ENCODE measurements at places on chromosomes 2 and 18.

GRCh38 chr2:153635494-153635893, 156.9 kb upstream of the RPRM start:
- no peak for DNase-seq

DNA sequence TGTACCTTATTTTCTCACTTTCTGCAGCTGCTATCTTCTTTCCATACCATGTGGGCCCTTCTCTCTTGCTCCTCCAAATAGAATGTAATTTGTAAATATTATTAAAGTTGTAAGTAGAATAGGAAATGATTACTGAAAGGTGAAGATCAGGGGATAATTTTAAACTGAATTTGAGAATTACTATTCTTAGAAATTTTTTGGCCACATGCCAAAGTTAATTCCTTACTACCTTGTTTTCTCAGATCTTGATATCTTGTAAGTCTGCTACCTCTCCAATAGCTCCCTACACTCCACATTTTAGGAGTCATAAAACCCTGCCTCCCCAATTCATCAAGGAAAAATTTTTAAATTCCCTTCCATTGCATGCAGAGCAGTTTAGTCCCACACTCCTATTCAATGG, 442.7 kb downstream of the SATB2 start:
- DNase-seq, result no peak

DNA sequence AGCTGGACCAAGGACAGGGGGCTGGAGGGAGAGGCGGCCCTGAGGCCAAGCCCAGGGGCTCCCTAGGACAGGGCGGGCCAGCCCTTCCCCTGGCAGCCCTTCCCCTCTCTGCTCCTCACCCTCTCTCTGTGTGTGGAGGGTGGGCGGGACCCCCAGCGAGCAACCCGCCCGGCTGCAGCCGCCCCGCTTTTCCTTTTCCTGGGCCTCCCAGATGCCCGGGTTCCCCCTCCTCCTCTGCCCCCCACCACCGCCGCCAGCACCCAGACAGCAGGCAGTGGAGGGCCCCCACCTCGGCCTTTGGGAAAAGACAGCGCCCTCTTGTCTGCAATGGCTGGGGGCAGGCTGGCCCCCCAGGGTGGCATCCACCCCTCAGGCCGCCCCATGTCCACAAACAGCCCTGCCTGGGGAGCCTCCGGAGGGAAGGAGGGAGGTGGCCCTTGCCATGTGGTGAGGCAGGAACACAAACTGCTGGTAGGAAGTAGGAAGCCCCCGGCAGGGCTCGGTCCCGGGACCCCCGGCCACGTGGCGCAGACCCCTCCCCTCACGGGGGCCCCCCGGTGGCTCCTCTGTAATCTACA, 135.1 kb upstream of the CTDP1 start:
- DNase-seq, result no peak

DNA sequence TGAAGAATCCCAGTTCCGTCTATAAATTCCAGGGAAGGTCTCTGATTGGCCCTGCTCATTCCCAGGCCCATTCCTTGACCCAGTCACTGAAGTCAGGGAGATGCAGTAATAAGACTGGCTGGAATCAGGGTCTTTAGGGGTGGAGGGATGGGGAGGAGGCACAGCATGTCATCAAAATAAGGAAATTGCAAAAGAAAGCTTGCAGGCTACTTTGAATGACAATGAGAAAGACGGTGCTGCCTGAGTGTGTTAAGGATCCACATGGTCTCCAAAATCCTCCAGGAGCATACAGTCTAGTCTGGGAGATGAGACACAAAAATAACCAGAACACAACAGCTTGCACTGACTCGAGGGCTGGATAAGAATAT, 2.0 kb upstream of the DES start:
- no peak for DNase-seq

DNA sequence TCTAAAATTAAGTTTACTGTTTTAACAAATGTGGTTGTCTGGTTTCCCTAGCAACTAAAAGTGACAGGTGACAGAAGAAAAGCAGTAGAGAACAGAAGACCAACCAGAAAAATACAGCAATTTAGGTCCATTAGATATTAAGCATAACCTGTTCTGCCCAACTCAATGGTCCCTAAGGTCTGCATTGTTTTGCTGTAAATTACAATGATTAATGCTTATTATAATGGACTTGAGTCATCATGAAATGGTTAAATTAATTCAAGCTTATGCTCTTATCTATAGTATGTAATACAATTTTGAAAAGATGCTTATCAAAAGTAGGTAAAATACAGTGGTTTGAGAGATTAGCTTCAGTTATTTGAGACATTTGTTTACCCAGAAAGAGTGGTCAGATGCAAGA, 378.0 kb downstream of the GRB14 start:
- no peak for DNase-seq

DNA sequence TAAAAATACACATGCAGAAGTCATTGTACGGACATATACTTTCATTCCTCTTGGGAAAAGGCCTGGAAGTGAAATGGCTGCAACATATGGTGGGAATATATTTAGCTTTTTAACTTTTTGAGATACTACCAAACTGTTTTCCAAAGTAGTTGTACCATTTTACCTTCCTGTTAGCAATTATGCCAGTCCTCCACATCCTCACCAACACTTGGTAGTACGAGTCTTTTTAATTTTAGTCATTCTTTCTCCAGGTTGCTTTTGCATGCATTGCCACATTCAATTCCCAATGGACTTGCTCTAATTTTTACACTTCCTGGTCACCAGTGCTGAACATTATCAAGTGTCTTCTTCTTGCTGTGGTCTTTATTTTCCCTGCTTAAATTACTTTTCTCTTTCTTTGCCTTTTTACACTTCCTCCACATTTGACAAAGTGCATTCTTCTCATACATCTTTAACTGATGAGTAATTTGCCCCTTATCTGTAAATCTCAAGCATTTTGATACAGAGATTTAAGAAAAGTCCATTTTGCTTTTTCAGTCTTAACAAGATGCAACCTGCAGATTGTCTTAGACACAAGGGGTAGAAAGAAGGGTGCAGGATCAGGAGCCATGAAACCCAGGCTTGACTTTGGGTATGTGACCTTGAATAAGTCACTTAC, 14.5 kb downstream of the VIT start:
- no peak for DNase-seq

GRCh38 chr2:222731201-222731621, 59.8 kb downstream of the MOGAT1 start:
- DNase-seq, result no peak

DNA sequence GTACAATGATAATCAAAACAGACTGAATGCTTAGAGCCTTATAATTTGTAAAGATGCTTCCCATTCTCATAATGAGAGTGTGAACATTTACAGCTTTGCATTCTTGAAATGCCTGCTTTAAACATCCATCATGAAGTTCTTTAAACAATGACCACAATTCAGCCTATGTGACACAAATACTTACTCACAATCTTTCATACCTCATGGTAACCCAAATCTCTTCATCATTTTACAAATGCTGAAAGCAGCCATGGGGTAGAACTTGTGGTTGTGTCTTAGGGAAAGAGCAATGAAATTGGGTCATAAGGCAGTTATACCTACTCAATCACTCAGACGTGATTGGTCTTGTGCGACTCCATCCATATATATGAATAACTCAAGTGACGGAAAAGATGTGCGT, 140.7 kb downstream of the RND3 start:
- DNase-seq, result no peak

DNA sequence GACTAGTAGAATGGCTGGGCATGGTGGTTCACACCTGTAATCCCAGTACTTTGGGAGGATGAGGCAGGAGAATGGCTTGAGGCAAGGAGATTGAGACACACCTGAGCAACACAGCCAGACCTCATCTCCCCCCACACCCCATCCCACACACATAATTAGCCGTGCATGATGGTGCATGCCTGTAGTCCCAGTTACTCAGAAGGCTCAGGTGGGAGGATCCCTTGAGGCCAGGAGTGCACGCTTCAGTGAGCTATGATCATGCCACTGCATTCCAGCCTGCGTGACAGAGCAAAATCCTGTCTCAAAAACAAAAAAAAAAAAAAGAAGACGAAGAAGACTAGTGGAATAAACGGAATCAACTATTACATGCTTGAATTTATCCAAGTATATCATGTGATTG, 150.0 kb downstream of the STK39 start:
- DNase-seq, result no peak

- DNase-seq, result no peak
Observed at GRCh38 chr2:240759459-240759858, 60.6 kb downstream of the KIF1A start.

DNA sequence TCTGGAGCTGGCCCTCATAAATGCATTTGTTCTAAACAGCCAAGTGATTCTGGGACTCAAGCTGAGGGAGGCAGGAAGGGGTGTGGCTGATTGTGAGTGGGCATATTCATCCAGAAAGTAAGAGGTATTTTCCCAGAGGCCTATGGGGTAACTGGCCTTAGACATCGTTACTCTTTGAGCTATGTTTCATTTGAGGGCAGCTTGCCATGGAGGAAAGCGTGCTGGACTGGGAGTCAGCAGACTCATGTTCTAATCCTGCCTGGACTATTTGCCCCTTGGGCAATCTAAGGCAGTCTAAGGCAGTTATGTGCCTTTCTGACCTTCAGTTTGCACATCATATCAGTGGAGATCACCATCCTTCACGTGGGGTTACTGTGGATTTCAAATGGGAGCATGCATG, 93.5 kb upstream of the SLC14A2 start:
- no peak for DNase-seq

- no peak for DNase-seq
Observed at GRCh38 chr18:22337306-22337705, 80.4 kb downstream of the CTAGE1 start.

GRCh38 chr2:169109502-169110409, 40.4 kb downstream of the DHRS9 start:
- DNase-seq, result peak; percentile 43

DNA sequence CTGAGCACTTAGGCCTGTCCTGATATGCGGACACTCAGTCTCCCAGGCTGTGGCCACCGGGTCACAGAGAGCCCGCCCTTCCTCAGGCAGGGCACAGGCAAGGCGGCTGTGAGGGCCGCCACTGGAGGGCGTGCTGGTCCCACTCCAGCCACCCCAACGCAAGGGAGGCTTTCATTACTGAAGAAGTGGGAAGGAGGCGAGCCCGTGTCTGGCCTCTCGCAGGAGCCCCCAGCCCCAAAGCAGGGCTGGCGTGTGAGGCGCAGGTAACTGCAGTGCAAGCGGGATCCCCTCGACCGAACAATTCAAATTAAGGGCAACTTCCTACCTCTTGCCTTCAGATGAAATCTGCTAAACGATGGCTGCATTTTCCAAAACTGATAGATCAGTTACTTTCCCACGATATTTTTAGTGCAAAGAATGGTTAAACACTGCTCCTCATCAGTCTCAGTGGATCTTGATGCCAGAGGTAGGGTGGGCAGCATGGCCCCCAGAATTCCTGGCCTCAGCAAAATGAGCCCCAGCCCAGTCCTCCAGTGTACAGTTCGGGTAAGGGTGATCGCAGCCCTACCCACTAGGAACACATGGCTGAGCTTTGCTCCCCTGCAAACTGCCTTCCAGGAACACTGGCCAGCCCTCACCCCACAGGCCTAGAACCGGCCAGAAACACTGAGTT, 97.2 kb downstream of the SEPTIN10 start:
- no peak for DNase-seq

GRCh38 chr2:51534166-51534565, 502.2 kb upstream of the NRXN1 start:
- DNase-seq, result no peak

DNA sequence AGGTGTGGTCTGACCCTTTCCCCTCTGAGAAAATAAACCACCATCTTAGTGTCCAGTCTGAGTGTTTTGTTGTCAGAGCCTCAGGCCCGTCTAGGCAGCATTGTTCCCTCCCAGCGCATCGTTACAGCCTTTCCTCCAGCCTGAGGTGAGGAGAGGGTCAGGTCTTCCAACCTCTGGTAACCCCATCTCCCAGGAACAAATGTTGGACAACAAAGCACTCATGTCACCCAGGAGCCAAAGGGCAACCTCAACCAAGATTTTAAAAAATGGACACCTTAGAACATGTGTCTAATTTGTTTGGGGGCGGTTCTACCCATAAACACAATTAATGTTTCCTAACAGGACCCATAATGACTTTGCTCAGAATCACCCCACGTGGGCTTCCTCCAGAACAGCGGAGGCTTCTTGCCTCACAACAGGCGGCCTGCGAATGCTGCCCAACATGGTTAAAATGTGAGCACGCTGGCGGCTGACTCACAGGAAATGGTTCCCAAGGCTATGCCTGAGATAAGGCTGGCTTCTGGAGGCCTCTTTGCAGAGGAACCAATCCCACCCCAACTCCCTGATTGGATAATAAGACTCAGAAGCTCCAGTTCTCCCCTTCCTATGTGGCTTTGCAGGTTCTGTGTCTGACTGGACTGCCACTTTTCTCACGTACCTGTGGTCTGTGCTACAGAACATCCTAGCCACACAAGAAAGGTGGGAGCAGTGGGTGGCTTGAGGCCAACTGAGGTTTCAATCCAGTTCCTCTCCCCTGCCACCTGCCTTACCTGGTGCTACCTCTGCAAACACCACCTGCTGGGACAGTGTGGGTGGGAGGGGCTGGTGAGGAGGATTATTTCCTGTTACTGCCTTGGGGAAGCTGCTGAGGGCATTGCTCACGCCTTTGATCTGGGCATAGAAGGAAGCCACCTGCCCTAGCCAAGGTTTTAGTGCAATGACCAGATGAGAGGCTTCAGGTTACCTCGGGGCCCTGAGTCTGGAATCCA, 108.8 kb downstream of the B3GNT2 start:
- no peak for DNase-seq

GRCh38 chr18:63240531-63241316, 78.8 kb downstream of the BCL2 start:
- DNase-seq, result no peak

- no peak for DNase-seq
Observed at GRCh38 chr18:27887711-27888495, 289.0 kb downstream of the CDH2 start.

DNA sequence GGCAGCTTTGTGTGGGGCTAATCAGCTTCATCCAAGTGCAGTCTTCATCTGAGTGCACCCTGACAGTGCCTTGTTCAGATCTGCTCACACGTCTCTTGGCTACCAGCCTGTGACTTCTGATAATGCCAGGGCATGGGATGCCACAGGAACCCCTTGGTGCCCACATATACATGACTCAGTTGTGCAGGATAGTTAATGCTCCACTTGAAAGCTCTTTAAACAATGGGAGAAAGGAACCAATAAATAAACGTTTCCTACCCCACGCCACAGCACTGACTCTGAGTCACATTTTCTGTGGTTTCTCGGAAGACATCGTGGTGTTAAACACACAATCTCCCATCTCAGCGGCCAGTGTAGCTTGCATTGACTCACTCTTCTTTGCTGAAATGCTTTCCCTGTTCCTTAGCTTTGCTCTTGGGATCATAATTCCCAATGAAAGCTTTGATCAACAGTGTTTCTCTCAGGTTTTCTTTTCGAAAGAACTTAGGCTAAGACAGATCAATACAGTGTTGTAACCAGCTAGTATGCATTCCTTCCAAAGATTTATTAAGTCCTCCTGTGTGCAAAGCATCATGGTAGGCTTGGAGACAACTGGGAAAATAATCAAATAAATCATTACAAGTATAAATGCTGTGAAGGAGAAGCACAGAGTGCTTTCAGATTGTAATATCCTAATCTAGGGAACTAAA, 142.0 kb downstream of the COPS8 start:
- no peak for DNase-seq
